Bronchial smooth muscle cell (primary cell): ENCODE measurements at places on chromosomes 4 and X. TPM values are rescaled to one million over a fixed set of nuclear protein-coding genes. Genes with fewer than 3 reads are reported as not detected.

CT55 gene
- not detected in 2 replicates for total RNA-seq

ADH6 gene
- not detected in 2 replicates for total RNA-seq

RBM46 gene
- total RNA-seq = under 0.01 TPM in 1 of 2 replicates, not detected in the other

CYLC1 gene
- total RNA-seq = not detected in 2 replicates

SHROOM4 gene
- total RNA-seq = 0.17 and 0.47 TPM in 2 replicates

PDZD4 gene
- under 0.01 and 0.26 TPM in 2 replicates for total RNA-seq

ZIC3 gene
- total RNA-seq = not detected in 2 replicates

NRK gene
- 0.34 and 0.47 TPM in 2 replicates for total RNA-seq

PIN4 gene
- total RNA-seq = 14.5 and 17.1 TPM in 2 replicates

PNMA3 gene
- total RNA-seq = 0.16 and 0.26 TPM in 2 replicates
